Spinal cord (tissue), 10 donors: ENCODE measurements at places on chromosomes 11 and 22. TPM values are rescaled to one million over a fixed set of nuclear protein-coding genes. Genes with fewer than 3 reads are reported as not detected.

Gene SESN3
- 101 TPM for total RNA-seq

Gene PLEKHA7
- 10.1 TPM for total RNA-seq

Gene LRRC10B
- 1.4 TPM for total RNA-seq

Gene RIMBP3B
- 0.22 TPM for total RNA-seq

Gene LRRC75B
- 6.3 TPM for total RNA-seq

Gene TPST2
- total RNA-seq, result 10.5 TPM

Gene OTOG
- 1.3 TPM for total RNA-seq

Gene CDC42BPG
- total RNA-seq, result 2.0 TPM

Gene ART1
- total RNA-seq, result not detected

Gene TMEM191B
- 3.8 TPM for total RNA-seq

Gene APOA1
- total RNA-seq, result 9.1 TPM

Gene UBQLNL
- total RNA-seq, result 0.55 TPM

Gene HARBI1
- 4.2 TPM for total RNA-seq
